Fibroblast of lung (primary cell): ENCODE measurements at places on chromosomes 6 and 20.

DNA sequence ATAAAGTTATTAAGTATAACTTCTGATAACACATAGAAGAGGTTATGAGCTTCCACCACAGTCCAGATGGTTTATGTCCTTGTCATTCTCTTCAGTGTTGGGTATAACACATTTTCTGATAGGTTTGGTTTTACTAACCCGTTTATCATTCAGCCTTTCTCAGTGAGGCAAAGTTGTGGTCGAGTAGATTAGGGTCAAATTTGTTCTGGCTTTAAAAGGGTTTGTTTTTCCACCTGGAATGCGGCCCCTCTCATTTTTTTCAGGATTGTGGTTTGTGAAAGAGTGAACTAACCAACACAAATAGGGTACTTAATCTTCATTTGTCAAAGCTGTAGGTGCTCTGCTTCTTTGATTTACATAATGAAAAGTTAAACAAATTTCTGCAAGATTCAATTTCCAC, 204.2 kb upstream of the ASCC3 start:
- DNase-seq, result peak; percentile 69

DNA sequence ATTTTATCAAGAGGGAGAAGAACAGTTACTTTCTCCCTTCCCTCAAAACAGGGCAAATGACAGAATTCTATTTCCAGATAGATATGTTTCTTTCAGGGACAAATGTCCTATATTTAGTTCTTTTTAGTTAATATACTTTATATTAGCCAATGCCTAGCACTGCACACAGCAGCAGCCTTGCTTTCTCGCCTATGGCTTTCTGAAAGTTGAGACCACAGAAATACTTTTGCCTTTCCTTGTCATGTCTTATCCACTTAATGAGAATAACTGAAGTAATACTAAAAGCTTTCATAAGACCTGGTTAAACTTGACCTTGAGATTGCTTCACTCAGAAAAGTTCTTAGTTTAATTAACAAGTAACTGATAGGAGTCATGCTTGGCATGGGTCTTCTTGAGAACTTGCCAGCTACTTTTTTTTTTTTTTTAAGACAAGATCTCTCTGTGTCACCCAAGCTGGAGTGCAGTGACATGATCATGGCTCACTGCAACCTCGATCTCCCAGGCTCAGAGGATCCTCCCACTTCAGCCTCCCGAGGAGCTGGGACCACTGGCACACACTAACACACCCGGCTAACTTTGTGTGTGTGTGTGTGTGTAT, 159.3 kb downstream of the CDKAL1 start:
- DNase-seq, result peak; percentile 45

- no peak for DNase-seq
These were observed 117.0 kb downstream of the HIVEP2 start for GRCh38 chr6:142827991-142828390.

- DNase-seq, result no peak
These were observed 301.6 kb upstream of the ADGRB3 start for GRCh38 chr6:68333442-68333841.
